ENCODE measurements at places on chromosomes 12 and 14.

DNA sequence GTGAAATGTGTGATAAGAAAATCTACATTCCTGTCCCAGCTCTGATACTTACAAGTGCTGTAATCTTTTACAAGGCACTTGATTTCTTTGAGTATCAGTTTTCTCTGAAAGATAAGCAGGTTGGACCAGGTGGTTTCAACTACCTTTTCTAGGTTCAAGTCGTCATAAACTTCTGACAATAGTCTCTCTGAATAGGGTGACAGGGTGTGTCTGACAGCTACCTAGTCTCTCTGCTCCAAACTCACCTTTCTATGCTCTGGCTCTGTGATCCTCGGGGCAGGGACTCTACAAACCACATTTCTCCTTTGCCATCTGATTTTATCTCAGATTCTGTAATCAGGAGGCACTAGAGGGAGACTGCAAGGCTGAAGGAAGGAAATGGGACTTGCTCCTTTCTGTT lies 137.7 kb upstream of the SYT1 start:
- DNase-seq = no peak

DNA sequence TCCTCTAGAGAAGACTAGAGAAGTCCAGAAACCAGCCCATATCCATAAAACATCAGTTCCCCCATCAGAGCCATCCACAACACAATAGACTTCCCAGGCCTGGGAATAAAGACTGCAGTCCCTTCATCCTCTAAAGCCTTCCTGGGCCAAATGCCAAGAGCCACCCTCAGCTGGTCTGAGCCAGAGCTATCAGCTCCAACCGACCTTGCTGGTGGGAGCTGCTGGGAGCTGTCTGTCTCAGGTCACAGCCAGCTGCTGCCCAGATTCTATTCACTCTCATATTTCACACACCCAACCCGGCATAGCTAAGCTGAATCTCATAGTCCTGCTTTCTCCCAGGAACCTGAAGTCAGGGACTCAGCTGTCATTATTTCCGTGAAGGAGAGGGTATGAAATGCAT lies 10.9 kb upstream of the TFCP2 start:
- DNase-seq = no peak

GRCh38 chr12:75638792-75639191 lies 127.4 kb upstream of the KRR1 start:
- DNase-seq = no peak

DNA sequence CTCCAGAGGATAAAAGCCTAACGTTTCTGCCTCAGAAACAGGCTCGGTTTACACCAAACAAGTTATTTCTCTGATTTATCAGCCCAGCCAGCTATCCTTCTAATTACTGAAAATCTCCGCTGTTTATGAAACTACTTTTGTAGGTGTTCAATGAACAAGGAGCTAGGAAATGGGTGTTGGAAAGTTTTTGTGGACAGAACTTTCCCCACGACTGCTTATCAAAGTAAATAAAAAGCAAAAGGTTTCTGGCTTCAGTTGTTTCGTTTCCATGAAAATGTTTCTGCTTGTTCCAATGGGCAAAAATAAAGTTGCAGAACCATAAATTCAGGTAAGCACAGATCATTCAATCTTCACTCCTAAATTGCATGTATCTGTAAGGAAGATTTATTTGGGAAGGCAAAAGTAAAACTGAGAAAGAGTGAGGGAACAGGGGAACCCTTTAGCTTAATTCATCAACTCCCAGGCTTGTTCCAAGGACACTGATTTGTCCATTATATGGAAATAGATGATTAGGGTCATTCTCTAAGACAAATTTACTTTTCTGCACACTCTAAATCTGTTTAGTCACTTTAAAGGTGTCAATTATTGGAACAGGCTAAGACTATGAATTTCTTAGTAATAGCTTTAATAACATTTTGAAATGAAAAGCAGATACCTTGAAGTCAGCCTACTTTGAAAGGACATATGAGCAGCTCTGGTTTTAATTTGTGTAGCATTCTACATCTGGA lies 175.9 kb upstream of the CDKN3 start:
- DNase-seq = no peak

GRCh38 chr12:65411171-65411570 lies 132.7 kb downstream of the MSRB3 start:
- DNase-seq = no peak

GRCh38 chr14:58954052-58954451 lies 234.4 kb upstream of the DAAM1 start:
- DNase-seq = no peak

DNA sequence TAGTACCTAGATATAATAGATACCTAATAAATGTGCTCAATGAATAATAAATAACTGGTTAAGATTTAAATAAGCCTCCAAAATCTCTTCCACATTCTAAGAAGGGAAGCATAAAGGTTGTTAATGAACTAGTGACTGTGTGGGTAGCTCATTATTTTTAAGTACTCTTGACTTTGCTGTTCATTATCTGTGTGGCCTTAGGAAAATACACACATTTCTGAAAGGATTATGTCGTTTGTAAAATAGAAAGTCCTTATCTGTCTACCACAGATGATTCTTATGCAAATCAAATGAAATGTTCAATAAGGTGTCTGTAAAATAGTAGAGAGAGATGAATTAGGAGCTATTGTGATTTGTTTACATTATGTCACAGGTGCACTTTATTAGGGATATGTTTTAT lies 119.5 kb downstream of the LRRK2 start:
- no peak for DNase-seq

GRCh38 chr14:95887351-95887750 lies 10.7 kb downstream of the TUNAR start:
- DNase-seq = no peak

DNA sequence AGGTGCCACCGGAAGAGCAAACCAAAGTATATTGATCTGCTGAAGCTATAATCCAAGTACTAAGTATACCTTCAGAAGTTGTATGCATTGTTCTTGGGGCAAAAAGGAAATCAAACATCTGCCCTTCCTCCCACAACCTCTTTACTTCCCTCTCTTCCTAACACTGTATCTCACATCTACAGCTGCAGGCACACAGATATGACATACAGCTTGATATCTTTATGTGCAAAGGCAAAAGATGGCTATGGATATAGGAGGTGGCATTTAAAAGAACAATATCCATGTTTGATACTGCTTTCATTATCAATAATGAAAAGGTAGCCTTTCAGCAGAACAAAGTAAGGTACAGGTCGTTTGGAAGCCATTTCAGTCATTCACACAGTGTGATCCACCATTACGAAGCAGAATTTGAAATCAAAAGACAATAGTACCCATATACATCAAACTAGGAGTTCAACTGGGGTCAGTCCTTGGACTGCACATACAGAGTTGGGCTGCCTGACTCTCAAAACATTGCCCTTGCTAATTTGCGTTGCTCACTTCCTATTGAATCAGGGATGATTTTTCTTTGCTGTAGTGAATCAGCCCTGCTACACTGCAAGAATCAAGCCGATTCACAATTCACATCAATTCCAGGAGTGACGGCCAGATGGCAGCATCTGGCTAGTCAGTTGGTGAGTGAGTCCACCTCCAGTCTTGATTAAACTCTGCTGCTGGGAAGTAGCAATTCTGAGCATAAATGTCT lies 8.9 kb downstream of the ANG start:
- DNase-seq = peak; percentile 74
